ENCODE measurements at places on chromosomes 6 and 20. TPM values are rescaled to one million over a fixed set of nuclear protein-coding genes. Genes with fewer than 3 reads are reported as not detected.

The OR2J3 gene
- not detected for total RNA-seq

The RPP21 gene
- 27.9 TPM for total RNA-seq

The ANKEF1 gene
- 0.86 TPM for total RNA-seq

The PI3 gene
- not detected for total RNA-seq

The ASCC3 gene
- 36.4 TPM for total RNA-seq

The NKX2-4 gene
- total RNA-seq, result not detected

The SLC17A3 gene
- not detected for total RNA-seq

The SIRPB2 gene
- 13.3 TPM for total RNA-seq

The MEI4 gene
- total RNA-seq, result 0.09 TPM

The RAET1L gene
- total RNA-seq, result not detected

DNA sequence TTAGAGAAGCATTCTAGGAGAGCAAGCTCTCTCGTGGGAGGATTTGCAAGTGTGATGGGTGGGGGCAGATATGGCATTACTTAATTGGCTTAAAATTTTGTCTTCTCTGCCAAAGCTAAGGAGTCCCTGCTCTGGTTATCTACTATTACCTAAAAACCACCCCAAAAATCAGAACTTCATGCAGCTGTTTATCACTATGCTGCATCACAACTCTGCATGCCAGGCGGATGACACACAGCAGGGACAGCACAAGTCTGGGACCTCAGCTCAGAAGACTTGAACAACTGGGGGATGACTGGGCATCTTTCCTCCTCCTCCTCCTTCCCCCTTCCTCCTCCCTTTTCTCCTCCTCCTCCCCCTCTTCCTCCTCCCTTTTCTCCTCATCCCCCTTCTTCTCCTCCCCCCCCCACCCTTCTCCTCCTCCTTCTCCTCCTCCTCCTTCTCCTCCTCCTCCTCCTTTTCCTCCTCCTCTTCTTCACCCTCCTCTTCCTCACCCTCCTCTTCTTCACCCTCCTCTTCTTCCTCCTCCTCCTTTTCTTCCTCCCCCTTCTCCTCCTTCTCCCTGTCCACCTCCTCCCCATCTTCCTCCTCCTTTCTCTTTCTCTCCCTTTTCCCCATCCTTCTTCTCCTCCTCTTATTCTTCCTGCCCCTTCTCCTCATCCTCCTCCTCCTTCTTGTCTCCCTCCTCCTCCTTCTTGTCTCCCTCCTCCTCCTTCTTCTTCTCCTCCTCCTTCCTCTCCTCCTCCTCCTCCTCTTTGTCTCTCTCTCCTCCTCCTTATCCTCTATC is 218.6 kb upstream of the PMEPA1 start:
- peak; percentile 24 for DNase-seq

DNA sequence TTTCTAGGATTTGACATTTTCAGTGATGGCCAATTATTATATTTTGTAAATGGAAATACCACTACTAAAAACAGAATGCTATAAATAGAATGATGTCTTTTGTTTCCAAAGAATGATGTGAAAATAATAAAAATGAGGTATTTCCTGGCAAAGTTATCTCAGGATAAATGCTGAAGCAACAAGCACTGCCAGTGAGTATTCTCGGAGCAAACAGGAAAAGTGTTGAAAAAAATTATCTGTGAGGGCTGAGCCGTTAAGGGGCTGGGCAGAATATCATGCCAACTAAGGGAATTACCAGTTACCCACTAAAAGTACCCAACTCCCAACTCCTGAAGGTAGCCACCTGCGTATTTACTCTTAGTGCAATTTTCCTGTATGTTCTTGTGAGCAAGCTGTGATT is 23.6 kb upstream of the SCAF8 start:
- no peak for DNase-seq

DNA sequence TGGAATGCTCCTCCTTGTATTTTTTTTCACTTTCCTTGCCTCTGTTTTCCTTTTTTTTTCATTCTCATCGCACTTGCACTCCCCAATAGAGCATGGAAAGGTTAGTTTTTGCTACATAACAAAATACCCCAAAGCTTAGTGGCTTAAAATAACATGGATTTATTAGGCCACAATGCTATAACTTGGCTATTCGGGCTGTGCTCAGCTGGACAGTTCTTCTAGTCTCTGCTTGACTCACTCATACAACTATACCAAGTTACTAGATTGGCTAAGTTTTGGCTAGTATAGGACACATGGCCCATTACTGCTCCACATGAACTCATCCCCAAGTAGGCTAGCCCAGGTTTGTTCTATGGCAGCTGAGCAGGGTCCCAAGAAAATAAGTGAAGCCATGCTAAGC is 94.5 kb upstream of the ANKEF1 start:
- DNase-seq, result no peak

GRCh38 chr6:2738373-2738979 is 12.2 kb downstream of the MYLK4 start:
- no peak for DNase-seq

DNA sequence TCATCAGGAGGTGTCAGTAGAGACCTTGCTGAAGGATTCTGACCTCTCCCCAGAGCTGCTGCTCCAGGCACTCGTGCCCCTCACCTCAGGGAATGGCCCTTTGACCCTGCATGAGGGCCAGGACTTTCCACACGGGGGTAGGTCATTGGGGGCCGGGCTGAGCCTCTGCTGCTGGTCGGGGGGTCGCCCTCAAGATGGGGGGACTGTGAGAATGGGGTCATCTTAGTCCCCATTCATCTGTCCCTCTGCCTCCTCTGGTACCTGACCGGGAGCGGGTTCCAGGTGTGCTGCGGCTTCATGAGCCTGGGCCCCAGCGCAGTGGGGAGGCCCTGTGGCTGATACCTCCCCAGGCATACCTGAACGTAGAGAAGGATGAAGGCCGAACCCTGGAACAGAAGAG is 15.8 kb downstream of the DNPH1 start:
- DNase-seq, result no peak

DNA sequence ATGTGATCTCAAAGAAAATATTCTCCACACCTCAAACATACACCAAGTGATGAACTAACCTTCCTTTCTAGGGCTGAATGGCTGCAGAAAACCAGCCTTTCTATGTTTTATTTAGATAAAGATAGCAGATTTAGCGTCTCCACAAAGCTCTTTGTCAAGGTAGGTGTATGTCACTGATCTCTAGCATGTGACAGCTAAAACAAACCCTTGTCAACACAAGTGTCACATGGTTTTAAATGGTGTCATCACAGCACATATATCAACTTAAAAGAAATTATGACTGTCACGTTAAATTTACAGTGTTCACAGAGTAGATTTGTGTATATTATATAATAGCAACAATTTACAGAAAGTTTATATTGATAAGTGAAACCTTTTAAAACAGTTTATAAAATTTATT is 58.3 kb downstream of the TENT5A start:
- DNase-seq, result no peak

GRCh38 chr6:109523478-109523877 is 40.5 kb upstream of the ZBTB24 start:
- no peak for DNase-seq

GRCh38 chr20:53335555-53335954 is 258.1 kb downstream of the ZNF217 start:
- DNase-seq, result no peak

DNA sequence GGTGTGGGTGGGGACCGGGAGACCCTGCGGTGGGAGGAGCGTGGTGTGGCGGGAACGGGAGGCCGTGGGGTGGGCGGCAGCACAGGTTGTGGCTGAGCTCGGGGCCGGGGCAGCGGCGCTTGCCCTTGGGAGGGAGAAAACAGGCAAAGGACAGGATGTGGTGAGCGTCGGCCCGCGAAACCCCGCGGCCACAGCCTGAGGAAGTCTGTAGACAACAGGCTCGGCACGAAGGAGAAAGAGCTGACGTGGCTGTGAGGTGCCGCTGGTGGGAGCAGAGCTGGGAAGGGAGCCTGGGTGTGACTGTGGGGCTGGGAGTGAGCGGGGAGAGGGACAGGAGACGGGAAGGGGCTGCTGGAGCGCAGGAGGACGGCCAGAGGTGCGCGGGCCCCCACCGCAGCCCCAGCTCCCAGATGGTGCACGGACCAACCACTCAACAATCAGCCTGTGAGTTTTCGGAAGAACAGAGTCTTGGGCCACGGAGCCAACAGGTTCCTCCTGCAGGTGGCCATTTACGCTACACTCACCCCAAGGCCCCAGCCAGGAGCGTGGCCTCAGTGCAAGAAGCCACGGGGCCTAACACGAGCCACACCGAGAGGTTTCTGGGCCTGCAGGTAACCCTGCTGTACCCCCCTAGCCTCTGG is 202.8 kb downstream of the DLL1 start:
- peak; percentile 81 for DNase-seq

DNA sequence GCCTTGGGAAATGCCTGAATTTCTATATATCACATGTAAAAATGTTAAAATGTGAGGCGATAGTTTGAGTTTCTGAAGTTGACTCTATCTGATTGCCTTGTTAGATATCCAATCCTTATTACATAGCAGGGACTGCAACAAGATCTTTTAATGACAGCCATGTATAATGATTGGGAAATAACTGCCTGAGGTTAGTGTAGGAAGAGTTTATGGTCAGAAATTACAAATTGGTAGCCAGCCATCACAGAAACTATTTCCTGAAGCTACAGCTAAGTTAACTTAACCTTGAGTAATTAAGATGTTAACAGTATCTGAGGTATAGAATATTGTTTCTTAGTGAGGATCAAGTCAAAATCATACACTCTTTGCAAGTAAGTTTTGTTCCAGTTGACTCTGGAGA is 41.0 kb downstream of the AKIRIN2 start:
- no peak for DNase-seq

- DNase-seq, result no peak
Observed at GRCh38 chr6:46331461-46331860, 159.8 kb downstream of the RCAN2 start.

- no peak for DNase-seq
Observed at GRCh38 chr6:35202066-35202546, 11.7 kb upstream of the SCUBE3 start.

DNA sequence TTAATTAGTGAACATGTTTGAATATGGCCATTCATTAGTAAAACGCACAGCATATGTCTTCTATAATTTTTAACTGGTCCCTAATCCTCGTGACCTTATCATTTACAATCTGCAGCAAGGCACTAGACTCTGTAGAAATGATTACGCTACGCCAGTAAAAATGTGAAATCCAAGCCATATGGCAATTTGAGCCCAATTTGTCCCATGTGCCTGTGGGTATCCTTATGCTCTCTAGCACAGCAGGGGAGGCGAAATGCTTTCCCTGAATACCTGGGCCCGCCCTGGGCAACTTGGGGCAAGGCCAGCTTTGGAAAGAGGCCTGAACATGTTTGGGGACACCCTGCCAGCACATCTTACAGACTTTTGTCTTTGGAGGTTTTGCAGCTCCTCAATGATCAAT is 122.7 kb upstream of the AGPAT4 start:
- DNase-seq, result no peak

DNA sequence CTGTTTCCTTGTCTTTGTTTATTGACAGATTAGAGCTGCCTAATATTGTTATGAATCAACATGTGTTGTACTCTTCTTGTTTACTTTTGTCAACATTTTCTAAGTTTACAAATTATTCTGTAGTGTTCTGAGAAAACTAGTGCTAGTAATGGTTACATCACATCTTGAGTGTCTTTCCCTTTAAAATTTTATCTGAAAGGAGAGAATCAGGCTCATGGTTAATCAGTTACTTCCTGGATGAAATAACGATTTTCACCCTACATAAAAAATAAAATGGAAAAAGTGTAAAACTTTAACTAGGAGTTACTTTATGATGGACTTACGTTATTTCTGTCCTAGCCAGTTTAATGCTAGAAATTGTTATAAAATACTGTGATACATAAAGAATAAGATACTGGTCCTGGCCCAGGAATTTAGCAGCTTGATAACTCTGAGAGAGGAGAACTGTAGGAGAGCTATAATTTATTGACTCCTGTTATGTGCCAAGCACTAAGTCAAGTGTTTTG is 26.4 kb upstream of the BMP5 start:
- DNase-seq, result no peak

GRCh38 chr6:39464067-39464466 is 141.6 kb upstream of the KCNK16 start:
- DNase-seq, result no peak

DNA sequence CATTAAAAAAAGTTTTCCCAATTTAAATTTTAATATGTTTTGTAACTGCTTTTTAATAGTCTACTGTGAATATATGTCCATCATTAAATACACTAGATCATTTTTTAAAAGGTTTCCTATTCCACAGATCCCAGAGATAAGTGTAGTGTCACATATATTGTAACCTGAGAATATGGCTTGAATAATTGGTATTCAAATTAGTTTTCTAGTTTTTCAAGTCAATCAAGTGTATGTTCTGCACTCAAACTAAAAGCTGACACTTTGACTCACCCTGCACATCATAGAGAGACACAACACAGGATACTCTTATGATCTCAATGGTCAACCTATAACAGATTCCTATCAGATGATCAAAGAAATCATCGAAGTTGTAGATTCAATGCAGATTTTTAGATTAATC is 49.1 kb downstream of the ZHX3 start:
- DNase-seq, result no peak

GRCh38 chr20:61705386-61706258 is 360.1 kb downstream of the TAF4 start:
- no peak for DNase-seq

DNA sequence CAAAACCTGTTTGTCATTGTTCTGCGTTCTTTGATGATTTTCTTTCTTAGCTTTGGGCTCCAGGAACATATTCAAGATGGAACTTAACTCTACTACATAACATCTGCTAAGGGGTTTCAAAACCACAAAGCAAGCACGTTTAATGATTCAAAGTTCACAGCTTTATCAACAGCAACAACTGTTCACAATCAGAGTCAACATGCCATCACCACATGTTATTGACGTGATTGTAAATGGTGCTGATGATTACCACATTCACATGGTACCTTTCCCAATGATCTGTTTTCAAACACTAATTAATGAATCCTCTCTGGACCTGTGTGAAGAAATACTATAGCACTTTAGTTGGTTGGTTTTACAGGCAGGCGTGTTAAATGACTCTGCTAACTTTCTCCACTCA is 180.6 kb upstream of the CEP162 start:
- no peak for DNase-seq

- no peak for DNase-seq
Observed at GRCh38 chr6:111598181-111598580, 7.5 kb downstream of the TRAF3IP2 start.

- no peak for DNase-seq
Observed at GRCh38 chr20:373171-373890, 7.2 kb upstream of the TRIB3 start.

DNA sequence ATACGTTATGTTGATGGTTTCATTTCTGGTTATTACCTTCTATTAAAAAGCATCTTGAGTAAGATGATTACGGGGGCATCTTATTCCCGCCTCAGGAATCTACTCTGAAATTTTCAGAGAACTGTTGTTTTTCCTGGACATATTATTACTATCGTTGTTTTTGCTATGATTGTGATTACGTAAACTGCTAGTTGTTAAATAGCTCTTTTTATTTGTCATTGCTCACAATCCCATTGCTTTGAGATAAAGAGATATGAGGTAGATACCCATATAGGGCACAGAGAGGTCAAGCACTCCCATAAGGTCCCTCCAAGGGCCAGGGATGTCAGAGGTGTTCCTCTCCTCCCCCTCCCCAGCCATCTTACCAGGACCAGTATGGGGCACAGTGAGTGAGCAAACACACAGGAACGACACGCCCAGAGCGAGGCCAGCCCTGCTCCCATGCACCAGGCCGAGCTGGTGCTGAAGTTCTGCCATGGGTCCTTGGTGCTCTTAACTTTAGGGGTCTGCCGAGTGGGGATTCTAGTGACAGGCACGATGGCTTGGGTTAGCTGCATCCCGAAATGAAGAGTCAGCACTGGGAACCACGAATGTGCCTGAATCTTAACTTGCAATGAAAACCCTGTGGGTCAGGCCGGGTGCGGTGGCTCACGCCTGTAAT is 49.9 kb downstream of the PRDM1 start:
- DNase-seq, result no peak

- no peak for DNase-seq
Observed at GRCh38 chr6:30127238-30128093, 8.5 kb upstream of the TRIM40 start.

GRCh38 chr20:22348010-22348409 is 236.4 kb downstream of the FOXA2 start:
- DNase-seq, result no peak
